ENCODE measurements at places on chromosomes 11 and 22.

GRCh38 chr22:49587421-49587820, 240.3 kb downstream of the BRD1 start:
- DNase-seq, result no peak

GRCh38 chr11:116339306-116340098, 433.3 kb downstream of the BUD13 start:
- DNase-seq, result no peak

GRCh38 chr11:96316869-96317268, 26.1 kb downstream of the MAML2 start:
- DNase-seq, result no peak

GRCh38 chr11:87255589-87255988, 217.9 kb downstream of the TMEM135 start:
- DNase-seq, result no peak

DNA sequence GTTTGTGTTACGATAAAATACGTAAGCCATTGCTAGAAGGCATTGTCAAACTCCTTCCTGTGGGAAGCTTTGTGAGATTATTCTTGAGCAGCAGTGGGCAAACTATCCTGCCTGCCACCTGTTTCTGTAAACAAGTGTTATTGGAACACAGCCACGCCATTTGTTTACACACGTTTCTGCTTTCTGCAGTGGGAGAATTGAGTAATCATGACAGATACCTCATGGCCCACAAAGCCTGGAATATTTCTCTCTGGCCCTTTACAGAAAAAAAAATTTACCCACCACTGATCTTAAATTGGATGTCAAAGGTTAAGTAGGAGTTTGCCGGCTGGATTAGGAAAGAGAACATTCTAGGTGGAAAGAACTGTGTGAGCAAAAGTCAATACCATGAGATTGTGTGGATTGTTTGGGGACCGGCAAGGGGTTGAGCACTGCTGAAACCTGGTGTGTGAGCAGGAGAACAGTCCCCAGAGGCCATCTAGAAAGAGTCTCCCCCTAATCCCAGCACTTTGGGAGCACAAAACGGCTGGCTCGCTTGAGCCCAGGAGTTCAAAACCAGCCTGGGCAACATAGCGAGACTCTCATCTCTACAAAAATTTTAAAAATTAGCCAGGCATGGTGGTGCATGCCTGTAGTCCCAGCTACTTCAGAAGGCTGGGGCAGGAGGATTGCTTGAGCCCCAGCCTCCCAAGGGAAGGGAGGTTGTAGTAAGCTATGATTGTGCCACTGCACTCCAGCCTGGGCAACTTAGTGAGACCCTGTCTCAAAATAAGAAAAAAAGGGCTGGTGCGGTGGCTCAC, 6.0 kb upstream of the PLA2G6 start:
- DNase-seq, result no peak

GRCh38 chr11:134521001-134521400, 109.0 kb upstream of the B3GAT1 start:
- no peak for DNase-seq

- no peak for DNase-seq
Measured at GRCh38 chr11:127972816-127973215, 614.5 kb downstream of the ETS1 start.

DNA sequence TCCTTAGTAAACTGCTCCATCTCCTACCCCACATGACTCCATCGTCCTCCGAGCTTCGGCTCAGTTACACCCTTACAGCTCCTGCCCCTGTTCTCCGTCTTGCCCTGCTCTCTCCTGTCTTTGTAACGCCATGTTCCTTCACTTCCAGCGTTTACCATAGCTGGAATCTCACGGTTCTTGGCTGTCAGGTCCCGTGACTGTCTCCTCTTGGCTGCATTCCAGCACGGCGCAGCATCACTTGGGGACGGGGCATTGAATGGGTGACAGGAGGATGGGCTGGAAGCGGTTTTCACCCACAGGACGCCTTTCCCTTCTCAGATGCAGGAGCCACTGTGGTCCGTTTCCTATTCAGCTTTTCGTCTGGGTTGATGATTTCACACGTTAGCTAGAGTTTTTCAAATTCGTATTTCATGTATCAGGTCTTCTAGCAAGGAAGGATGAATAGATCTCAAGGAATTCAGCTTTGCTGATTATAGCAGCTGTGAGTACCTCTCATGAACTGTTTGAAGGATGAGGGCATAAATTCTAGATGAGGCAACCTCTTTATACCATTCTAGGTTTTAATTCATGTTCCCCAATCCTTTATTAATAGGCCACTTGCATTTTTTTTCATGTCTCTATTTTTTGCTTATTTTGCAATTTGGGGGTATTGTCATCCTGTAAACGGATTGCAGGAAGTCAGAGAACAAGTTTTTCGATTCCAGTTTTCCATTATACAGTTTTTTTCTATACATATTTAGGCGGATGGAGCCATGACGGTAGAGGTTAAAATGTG, 29.1 kb downstream of the ZBED4 start:
- DNase-seq, result no peak

DNA sequence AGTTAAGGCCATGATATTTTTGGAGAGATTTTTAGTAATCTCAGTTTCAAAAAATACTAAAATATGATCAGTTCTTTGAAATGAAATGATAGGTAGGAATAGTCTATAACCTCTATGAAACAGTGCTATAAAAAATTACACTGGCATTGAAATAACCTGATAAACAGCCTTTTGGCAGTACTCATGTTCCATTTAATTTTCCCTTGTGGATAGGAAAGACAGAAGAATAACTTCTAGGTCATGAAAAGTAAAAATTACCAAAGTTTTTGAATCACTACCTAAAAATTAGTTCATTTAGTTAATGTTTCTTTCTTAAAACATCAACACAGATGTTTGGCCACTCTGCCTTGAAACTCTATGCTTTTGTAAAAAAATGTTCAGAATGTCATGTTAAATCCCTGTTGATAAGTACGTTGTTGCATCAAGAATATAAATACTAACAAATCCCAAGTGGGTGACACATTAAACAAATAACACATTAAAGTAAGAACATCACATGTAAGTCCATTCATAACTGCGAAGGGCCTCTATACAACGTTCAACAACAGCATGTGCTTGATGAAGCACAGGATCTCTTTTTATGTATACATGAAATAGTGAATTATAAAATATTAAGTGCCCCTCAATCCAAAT, 290.2 kb downstream of the SWAP70 start:
- no peak for DNase-seq

GRCh38 chr11:36346562-36347383, 50.7 kb downstream of the PRR5L start:
- DNase-seq, result no peak

DNA sequence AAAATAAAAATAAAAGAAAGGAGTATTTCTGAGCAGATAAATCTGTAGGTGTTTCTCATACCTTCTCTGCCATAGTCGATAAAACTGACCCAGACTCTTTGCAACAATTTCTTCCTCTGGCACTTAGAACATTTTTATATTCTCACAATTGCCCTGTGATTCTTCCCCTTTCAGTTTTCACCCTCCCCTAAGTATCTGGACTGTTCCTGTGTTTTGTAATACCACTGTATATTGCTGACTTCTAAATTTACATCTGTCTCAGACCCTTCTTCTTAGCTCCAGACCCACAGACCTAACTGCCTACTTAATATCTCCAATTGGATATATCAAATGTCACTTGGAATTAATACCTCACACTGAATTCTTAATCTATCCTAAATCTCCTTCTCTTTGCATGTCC, 133.4 kb upstream of the DDI1 start:
- no peak for DNase-seq

DNA sequence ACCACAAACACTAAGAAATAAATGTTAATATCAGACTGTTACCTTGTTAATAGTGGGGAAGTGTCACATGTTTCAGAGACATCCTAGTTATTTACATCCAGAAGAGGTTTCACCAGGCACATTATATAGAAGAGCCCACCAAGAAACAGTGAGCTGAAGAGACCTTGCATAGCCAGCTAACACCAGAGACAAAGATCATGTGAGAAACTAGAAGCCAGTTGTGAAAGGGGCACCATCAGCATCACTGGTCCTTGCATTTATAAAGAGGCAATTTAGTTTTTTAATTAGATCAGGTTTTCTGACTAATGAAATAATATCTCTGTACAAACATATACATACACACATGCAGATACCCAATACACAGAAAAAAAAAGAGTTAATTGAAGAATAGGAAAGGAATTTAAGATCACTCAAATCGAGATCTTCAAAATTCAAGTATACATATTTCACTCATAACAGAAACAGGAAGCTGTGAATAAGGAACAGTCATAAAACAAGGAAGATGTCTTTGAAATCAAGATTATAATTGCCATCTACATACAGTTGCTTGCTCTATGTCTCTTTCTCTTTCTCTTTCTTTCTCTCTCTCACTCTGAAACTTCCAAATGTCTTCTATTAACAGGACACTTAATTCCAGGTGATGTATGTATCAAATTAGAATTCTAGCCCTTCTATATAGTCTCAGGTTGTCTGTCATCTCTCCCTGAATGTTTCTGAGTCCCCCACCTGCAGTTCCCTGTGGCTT, 348.7 kb downstream of the ETS1 start:
- DNase-seq, result no peak

- no peak for DNase-seq
Measured at GRCh38 chr11:47732271-47732670, 17.1 kb upstream of the AGBL2 start.

DNA sequence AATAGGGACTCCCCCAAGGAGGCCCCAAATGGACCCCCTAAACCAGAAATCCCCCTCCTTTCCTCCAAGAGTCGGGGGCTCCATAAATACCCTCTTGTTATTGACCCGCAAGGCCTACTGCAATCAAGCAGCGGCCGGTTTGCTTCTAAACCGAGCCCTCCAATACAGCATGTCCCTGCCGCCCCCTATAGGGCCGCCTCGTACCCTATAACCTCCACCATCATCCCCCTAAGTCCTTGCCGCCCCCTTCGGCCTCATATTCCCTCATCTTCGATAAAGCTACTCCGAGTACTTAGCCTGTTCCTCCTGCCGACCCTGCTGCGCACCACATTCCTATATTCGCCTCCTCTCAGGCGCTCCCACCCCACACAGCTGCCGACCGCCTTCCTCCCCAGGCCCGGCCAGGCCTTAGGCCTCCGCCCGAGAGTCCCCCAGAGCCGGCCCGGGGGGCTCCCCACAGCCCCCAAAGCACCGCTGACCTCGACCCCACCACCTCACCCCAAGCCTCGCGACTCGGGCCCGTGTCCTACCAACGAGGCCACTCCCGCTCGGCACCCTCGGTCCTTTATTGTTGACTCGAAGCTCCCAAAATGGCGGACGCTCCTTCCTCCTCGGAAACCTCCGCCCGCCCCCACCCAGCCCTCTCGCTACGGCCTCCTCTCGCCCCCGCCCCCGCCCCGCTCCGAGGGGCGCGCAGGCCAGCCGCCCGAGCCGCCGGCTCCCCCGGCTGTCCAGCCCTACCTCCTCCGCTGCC, 430 bp downstream of the DDX6 start:
- DNase-seq, result peak; percentile 71

- no peak for DNase-seq
Measured at GRCh38 chr11:123995119-123995518, at the start of gene OR10G6. Gene OR10G6 (minus strand): TSS chr11:123995161. CDS start chr11:123995161, 0 bp downstream.

DNA sequence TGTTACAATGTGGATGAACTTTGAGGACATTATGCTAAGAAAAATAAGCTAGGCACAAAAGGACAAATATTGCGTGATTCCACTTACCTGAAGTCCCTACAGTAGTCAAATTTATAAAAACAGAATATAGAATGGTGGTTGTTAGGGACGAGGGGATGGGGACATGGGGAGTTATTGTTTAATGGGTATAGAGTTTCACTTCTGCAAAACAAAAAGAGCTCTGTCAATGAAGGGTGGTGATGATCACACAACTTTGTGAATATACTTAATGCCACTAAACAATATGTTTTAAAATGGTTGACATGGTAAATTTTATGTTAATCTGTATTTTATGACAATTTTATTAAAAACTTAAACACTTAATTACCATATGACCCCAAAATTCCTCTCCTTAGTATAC, 26.1 kb downstream of the INTS4 start:
- DNase-seq, result no peak

GRCh38 chr11:118533769-118534729, 3.1 kb downstream of the TMEM25 start:
- DNase-seq, result peak; percentile 46

DNA sequence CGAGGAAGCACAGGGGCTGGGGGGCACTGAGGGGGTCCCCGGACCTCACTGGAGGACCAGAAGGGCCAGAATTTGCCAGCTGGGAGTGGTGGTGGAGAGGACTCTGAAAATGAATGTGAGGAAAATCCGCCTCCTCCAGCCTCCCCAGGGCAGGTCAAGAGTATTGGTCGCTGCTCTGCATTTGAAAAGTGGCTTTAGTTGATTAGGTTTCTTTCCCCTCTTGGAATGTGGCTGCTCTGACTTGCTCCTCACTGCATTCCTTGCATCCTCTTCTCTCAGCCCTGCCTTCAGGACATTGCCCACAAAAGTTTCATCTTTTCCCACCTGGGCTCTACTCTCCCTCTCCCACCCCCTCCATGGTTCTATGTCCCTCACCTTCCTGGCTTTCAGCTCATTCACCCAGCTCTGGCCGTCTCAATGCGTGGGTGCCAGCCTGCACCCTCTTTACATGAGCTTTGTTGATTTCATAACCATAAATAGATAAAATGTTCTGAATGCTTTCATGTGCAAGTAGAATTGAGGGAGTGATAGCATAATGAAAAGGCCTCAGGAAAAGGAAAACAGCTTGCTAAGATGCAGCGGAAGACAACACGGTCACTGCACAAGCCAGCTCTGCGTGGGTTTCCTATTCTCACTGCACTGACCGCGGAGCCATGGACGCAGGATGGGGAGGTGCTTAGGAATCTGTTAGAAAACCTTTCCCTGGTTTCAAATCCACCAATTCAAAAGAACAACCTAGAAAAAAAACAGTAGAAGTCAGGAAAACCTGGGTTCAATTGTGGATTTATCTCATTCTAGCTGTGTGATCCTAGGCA, 6.5 kb upstream of the NPAS4 start:
- DNase-seq, result no peak

GRCh38 chr11:124946735-124947141, 7.3 kb upstream of the CCDC15 start:
- no peak for DNase-seq

GRCh38 chr11:15707971-15708370, 593.2 kb downstream of the INSC start:
- no peak for DNase-seq

GRCh38 chr11:58471892-58472291, 29.9 kb upstream of the OR5B12 start:
- no peak for DNase-seq

DNA sequence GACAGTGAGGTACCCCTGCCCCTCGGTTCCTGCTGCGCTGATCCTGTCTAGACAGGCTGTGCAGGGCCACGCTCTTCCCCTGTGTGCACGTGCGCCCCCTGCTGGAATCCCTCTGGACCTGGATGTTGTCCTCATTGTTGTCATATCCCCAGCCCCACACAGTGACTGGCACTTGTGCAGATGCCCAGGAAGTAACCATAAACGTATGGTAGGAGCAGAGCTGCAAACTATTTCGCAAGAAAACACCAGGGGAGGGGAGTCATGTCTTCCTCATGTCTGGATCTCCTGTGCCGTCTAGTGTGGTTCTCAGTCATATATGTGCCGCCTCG, 114.7 kb downstream of the CRYBB2 start:
- peak; percentile 50 for DNase-seq
